ENCODE measurements at places on chromosomes 12 and 14.
A peak's percentile ranks its signal among the peaks of the same experiment; 100 is the strongest.

DNA sequence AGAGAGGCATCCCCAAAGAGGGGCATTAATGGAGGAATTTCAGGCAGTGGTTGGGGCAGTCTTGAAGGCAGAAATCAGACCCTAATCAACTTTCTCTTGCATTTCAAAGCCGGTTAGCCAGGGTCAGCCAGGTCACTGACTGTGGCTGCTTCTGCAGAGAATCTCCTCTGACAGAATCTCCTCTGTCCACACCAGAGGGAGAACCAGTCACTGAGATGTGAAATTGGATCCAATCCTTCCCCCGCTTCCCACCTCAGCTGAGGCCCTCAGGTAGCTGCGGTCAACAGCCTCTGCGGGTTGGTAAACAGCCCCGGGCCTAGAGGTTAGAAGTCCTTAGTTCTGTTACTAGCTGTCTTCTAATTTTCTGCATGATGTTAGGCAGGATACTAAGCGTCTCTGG, 39.8 kb upstream of the NUAK1 start:
- DNase-seq: no peak

DNA sequence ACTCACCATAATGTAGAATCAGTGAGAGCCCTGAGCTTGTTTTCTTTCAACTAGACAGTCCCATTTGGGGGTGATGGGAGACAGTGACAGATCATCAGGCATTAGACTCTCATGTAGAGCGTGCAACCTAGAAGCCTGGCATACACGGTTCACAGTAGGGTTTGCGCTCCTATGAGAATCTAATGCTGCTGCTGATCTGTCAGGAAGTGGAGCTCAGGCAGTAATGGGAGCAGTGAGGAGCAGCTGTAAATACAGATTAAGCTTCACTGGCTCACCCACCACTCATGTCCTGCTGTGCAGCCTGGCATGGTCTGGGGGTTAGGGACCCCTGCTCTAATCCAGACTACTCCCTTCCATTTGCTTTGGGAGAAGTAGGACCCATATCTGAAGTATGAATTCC, 55.6 kb downstream of the FNTB start:
- DNase-seq: no peak

DNA sequence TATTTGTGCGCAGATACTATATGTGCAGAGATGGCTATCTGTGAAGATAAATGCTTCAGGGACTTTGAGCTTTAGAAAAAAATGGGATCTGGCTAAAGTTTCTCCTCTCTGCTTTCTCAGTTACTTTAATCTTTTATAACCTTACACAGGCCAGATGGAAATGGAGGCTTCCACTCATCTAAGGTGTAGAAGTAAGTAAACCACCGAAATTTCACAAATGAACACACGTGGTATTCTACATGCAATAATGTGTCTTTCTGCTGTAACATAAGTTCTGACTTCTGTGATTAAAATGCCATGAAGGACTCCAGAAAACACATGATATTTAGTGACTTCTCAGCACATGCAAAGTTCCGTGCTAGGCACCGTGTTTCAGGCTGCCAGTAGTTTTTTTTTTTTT, 99.1 kb upstream of the FOXN3 start:
- DNase-seq: no peak

DNA sequence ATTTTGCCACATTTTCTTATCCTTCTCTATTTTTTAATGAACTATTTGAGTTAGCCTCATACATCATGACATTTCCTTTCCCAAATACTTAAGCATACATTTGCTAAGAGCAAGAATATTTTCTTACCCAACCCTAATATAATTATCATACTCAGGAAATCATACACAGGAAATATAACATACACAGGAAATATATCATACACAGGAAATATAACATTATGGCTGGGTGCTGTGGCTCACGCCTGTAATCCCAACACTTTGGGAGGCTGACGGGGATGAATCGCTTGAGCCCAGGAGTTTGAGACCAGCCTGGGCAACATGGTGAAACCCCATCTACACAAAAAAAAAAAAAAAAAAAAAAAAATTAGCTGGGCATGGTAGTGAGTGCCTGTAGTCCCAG, 4.9 kb downstream of the NCKAP1L start:
- no peak for DNase-seq

- no peak for DNase-seq
These were observed 54.4 kb upstream of the RIMBP2 start for GRCh38 chr12:130770413-130771028.

DNA sequence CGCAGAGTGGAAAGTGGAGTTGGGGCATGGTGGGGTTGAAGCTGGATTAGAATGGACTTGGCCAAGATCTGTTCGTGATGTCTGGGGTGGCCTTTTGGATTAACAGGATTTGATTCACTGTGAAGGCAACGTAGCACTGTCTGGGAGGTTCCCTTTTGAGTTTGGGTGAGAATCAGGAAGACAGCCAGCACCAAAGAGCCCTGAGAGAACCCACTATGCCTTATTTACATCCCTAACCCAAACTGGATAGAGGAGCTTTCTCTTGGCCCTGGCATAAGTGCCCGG, 269.6 kb downstream of the ZFP36L1 start:
- DNase-seq: no peak

DNA sequence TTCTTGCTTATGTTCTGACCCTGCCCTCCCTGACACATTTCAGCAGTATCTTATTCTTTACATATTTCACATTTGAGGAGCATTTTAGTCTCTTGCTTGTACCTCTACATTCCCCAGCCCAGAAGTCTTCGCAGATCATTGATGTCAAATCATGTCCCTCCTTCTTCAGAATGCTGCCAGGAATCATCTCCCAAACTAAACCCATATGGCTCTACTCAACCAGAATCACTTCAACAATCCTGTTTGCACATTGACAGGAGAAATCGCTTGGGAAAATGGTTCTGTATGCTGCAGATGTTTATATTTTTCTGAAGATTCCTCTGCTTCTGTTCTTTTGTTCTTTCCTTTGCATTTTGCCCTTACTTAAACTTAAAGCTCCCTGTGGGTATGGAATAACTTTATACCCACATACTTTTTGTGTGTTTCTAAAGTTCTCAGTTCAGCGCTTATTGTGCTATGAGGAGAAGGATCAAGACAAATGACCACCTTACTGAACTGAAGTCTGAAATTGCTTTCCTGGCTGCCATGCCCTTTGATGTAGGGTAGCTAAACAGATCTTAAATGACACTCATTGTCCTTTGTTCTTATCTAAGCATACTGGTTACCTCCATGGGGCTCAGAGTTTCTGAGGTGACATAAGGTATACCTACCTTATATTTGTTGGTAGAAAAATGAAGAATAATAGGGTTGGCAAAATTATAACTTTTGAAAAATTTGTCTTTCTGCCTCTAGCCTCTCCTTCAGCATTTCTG, 134.6 kb downstream of the SLC25A21 start:
- DNase-seq: no peak

DNA sequence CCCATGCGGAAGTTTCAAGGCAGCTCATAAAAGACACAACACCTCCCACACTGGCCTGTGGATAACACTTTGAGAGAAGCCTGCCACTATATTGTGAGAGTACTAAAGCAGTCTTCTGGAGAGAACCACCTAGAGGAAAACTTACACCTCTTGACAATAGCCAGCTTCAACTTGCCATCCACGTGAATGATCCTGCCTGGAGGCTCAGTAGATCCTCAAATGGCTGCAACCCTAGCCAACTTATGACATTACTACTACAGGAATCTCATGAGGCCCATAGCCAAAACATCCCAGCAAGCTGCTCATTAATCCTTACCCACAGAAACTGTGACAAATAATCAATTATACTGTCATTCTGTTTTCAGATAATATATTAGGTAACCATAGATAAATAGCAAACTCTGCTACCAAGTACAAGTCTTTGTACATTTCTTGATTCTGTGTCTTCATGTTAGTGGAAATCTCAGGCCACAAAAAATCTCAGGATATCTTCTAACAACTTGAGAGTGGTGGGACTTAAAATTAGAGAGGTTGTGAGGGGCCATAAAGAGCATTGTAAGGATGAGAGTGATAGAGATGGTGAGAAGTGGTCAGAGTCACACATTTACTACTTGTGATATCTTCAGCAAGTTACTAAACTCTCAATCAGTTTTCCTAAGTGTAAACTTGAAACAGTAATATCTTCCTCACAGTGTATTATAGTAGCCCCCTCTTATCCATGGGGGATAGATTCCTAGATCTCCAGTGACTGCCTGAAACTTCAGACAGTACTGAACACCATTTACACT, 368.0 kb downstream of the C12orf50 start:
- DNase-seq: no peak

- no peak for DNase-seq
These were observed 21.8 kb upstream of the BCDIN3D start for GRCh38 chr12:49864798-49865090.

DNA sequence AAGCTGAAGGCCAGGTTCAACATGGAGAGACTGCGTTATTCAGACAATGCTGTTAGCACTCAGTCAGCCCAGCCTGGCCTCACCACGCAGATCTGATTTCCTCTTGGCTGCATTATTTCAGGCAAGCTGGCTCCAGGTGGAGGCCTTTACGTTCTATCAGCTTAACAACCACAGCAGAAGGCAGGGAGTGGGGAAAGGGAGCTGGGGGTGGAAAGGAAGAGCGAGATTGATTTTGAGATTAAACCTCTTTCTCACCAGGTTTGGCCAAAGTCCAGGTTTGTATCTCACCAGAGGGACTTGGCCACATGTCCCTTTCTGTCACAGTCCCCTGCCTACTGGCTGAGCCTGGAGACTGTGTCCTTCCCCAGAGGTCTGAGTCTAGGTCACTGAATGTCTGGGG, 543.7 kb upstream of the TMEM132C start:
- DNase-seq: no peak

GRCh38 chr14:20343862-20344220, 406 bp downstream of the PARP2 start:
- no peak for DNase-seq

- no peak for DNase-seq
These were observed 36.9 kb downstream of the PSEN1 start for GRCh38 chr14:73173092-73173735.

GRCh38 chr12:51087818-51088217, 4.4 kb upstream of the CSRNP2 start:
- peak; percentile 16 for DNase-seq

DNA sequence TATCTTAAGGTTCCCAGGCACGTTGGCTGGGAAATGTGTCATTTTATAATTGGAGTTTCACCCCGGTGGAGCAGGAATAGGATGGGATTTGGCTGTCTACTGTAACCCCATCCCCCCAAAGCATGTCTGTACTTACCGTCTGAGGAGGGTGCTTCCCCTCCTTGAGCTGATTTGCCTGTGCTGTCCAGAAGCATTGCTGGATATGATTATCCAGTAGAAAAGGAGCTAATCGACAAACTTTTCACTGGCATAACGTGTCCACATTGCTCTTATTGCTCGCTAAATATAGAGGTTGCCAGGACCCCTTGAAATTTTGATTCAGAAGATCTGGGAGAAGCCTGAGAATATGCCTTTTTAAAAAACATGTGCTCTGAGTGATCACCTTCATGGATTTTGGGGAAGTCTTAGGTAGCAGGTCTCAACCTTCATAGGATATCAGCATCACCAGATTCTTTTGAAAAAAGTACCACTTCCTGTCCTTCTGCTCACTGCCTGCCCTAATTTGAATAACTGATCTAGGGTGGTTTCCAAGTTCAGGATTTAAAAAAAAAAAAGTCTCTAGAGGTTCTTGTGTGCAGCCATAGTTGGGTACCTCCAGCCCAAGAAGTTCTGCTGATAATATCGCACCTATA, 80.4 kb upstream of the KCNA1 start:
- DNase-seq: no peak

DNA sequence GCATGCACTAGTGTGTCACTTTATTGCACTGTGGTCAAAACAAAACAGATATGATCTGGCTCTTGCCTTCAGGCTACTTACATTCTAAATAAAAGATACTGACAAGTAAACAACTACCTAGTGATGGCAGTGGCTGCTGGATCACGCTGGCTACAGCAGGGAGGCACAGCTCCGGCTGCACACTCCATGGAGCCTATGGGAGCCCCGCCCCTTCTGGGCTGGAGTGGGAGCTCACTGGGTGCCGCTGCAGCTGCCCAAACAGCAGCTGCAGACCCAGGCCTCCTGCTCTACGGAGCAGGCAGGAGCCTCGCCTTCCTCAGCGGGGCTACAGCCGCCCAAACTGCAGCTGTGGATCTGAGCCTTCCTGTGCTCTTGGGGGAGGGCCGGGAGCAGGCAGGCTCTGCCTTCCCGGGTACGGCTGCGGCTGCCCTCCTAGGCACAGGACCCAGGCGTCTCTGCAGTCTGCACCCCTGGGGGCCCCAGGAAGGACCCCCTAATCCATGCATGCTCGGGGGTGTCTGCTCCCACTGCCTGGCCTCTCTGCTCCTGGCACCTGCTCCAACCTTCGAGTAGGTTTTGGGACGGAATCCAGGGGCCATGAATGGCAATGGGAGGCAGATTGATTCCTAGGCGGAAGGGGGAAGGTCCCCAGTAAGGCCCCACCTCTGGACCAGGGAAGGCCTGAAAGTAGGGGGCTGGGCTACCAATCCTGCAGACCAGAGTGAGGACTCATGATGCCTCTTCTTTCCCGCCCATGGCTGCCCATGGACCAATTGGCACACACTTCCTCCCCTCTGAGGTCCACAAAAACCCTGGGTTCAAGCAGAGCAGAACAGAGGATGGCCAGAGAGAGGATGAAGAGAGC, 253.1 kb downstream of the ANO6 start:
- no peak for DNase-seq

GRCh38 chr14:33782923-33783322, 168.0 kb downstream of the EGLN3 start:
- no peak for DNase-seq

DNA sequence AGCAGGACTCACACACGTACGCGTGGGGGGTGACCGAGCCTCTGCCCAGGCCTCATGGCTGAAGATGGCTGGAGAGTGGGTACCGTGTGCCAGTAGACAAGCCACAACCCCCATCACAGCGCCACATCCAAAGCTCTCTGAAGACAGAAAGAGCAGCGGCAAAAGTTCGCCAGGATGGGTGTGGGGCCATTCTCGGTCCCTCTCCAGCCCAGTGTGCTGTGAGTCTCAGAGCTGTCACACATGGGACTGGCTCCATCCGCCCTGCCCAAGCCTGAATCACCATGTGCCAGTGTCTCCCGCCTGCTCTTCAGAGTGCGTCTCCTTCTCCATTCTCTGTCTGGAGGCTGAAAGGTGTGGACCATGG, 5.7 kb downstream of the TMEM179 start:
- no peak for DNase-seq

DNA sequence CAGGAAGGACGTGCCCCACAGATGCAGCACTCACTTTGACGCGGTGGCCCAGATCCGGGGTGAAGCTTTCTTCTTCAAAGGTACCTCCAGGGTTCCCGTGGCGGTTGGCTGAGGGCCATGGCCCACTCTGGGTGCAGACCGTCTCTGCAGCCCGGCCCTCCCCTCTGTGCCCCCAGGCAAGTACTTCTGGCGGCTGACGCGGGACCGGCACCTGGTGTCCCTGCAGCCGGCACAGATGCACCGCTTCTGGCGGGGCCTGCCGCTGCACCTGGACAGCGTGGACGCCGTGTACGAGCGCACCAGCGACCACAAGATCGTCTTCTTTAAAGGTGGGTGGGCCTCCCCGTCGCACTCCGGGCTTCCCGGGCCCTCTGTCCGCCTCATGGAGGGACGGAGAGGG, 16.9 kb downstream of the MMP17 start:
- no peak for DNase-seq

GRCh38 chr14:81268016-81268416, 47.3 kb upstream of the GTF2A1 start:
- DNase-seq: no peak

- no peak for DNase-seq
These were observed 170.4 kb downstream of the PRKD1 start for GRCh38 chr14:29757188-29757680.

GRCh38 chr12:120847814-120848213, 56.3 kb downstream of the SPPL3 start:
- no peak for DNase-seq

GRCh38 chr12:29945904-29946303, 162.2 kb upstream of the TMTC1 start:
- no peak for DNase-seq
